Frontal cortex (tissue), 4 donors: ENCODE measurements at places on chromosomes 13 and 19.
A peak's percentile ranks its signal among the peaks of the same experiment; 100 is the strongest.

- no peak for DNase-seq
Observed at GRCh38 chr19:14933506-14933905, 7.8 kb upstream of the OR7C2 start.

DNA sequence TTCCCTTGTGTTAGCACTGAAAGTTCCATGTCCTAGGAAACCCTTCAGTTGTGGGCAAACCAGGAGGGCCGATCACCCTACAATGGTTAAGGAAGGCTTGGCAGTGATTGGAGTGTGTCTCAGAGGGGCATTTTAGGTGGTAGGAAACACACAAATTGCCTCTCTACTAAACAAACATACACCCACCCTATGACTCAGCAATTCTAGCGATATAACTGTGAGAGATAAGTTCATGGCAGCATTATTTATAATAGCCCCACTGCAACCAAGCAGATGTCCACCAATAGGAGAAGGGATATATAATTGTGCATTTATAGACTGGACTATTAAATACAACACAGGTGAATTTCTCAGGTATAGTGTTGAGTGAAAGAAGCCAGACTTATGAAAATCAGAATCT is 543.1 kb downstream of the UQCRFS1 start:
- no peak for DNase-seq

DNA sequence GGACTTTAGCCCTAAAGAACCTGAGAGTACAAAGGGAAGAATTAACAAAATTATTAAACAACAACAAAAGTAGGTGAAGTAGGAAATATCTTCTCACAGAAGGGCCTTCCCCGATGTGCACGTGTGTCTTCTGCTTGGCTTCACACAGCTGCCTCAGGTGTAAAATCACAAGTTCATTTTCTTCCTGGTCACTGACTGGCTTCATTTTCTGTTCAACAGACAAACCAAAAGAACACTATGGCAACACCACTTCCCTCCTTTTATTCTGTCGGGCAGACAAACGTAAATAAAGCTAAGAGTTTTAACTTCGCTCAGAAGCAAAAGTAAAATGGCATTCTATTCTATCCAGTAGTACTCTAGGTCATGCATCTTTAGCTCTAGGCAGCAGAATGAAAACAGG is 140.9 kb downstream of the TBC1D4 start:
- DNase-seq = no peak

- DNase-seq = no peak
Observed at GRCh38 chr19:49468199-49468598, 5.8 kb upstream of the FLT3LG start.

DNA sequence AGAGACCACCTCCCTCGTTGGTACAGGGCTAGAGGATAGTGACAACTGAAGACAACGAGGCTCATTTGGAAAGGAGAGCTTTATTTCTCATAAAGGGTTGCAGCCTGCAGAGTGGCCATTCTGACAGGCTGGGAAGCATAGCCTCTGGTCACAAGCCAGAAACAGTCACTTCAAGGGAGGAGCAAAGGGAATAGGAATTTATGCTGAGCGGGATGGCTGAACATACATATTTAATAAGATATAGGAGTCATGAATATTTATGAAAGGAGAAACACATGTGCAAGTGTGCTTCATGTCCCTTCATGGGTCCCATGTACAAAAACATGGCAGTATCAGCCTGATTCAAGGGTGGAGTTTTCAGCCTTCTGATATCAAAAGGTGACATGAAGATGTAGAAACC is 27.1 kb upstream of the URI1 start:
- DNase-seq = no peak

GRCh38 chr19:8612807-8613171 is 2.3 kb upstream of the ADAMTS10 start:
- peak; percentile 8 for DNase-seq

DNA sequence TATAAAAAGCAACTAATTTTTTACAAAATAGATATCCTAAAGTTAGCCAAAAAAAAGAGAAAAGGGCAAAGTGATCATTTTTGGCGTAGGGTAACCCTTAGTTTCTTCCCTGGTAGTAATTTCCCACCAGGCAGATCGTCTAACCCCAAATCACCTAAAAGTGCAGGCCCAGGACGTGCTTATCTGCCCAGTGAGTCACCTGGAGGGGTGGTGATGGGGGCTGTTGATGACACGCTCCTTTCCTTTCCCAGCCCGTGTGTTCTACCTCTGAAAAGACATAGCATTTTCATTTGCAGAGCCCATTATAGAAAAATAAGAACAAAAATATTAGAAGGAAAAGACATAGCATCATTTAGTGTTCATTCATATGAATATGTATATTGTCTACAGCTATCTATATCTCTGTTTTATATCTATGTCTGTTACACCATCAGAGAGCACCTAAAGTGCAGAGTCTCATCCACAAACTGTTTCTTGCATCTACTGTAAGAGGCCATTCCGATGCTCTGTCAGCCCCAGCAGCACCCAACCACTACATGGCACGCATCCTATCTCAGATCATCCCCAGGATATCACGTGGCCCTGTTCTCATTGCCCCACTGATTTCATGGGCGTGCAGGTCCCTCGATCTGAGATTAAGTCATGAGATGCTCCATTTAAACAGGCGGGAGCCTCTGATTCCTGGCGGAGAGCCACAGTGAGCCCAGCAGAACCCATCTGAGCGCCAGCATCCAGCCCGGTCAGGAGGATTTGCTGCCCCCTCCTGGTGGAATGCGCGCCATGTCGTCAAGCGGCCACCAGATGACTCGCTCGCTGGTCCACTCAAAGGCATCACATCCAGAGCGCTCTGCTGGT is 8.5 kb upstream of the LILRB3 start:
- peak; percentile 73 for DNase-seq

DNA sequence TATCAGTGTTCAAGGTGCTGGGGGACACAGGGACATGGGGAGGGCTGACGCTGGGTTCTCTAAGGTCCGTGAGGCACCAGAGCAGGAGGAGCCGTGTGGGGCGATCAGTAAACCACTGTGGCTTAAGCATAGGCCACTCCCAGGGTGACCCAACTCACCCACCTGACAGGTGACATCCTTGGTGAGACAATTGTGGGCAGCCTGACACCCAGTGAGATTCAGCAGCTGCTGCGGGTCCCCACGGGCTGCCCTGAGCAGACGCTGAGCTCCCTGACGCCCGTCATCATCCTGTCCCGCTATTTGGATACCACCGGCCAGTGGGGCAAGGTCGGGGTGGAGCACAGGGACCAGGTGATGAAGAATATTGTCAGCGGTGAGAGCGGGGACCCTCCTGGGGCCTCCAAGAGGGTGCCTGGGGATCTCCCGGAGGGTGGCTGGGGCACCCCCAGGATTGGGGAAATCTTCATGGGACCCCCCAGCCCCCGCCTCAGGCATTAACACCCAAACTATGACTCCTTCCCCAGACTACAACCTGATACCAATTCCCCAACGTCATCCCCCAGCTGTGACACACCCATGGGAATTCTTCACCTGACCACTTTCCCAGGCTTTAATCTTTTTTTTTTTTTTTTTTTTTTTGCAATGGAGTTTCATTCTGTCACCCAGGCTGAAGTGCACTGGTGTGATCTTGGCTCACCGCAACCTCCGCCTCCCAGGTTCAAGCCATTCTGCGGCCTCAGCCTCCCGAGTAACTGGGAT is 33.3 kb upstream of the SHFL start:
- DNase-seq = no peak

- no peak for DNase-seq
Observed at GRCh38 chr13:53151336-53152056, 122.9 kb downstream of the OLFM4 start.

DNA sequence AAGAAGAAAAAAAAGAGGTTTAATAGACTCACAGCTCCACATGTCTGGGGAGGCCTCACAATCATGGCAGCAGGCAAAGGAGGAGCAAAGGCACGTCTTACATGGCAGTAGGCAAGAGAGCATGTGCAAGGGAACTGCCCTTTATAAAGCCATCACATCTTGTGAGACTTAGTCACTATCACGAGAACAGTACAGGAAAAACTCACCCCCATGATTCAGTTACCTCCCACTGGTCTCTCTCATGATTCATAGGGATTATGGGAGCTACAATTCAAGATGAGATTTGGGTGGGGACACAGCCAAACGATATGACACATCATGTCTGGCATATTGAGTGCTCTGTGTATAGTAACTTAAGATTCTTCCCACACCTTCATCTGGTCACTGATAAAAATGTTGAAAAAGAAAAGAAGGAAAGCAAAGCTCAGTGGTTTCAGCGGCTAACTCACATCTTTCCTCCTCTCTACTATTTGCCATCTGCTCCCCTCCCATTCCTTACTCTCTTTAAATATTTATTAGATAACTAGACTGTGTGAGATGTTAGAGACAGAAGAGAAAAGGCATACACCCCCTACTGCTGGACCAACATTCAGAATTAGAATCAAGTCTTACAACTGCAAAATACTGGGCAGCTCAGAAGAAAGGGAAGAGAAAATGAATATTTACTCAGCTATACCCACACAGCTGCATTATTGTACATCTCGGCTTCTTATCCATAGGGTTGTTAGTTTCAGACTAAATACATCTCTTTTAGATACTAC is 60.1 kb upstream of the AKAP11 start:
- DNase-seq = no peak

DNA sequence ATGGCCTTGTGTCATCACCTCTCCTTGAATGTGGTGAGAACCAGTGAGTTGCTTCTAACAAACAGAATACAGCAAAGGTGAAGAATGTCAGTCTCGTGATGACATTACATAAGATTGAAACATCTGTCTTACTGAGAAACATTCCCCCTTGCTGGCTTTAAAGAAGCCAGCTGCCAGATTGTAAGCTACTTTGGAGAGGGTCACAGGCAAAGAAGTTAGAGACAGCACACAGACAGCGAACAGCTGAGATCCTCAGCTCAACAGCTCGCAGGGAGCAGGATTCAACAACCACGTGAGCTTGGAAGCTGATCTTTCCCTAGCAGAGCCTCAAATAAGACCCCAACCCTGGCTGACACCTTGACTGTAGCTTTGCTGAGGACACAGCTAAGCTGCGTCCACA is 367.9 kb downstream of the LIG4 start:
- no peak for DNase-seq

GRCh38 chr13:46392967-46393366 is 5.9 kb upstream of the RUBCNL start:
- DNase-seq = no peak

DNA sequence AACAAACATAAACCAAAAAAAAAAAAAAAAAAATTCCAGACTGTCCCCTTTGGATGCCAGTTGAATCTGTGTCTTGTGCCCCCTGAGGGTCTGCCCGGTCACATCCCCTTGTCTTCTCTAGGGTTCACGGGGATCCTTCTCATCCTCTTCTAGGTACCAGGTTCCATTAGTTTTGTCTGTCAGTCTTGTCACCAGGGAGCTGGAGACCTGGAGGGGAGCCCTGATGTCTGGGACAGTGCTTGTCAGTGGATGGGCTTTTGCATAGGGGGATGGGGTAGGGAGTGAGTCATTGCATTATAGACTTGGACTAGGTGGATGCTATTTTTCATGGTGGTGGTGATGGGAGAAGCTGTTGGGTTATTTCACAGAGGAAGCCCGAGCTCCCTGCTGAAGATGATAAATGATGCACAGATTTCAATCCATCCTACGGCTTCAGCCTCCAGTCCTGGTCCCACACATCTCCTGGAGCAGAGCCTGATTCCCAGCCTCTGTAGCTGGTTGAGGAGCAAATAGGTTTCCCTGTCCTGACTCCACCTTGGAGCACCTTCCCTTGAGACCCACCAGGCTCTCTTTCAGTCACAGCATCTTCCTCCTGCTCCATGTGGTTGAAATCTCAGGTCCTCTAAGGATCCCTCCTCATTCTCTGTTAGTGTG is 26.0 kb downstream of the WTIP start:
- DNase-seq = no peak

GRCh38 chr13:101447852-101448251 is 4.6 kb upstream of the ITGBL1 start:
- DNase-seq = no peak

DNA sequence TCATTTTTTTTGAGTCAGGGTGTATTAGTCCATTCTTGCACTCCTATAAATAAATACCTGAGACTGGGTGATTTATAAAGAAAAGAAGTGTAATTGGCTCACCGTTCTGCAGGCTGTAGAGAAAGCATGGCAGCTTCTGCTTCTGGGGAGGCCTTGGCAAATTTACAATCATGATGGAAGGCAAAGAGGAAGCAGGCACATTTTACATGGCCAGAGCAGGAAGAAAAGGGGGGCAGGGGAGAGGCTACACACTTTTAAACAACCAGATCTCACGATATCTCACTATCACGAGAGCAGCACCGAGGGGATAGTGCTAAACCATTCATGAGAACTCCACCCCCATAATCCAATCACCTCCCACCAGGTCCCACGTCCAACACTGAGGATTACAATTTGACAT is 44.5 kb upstream of the MIR17HG start:
- DNase-seq = no peak

DNA sequence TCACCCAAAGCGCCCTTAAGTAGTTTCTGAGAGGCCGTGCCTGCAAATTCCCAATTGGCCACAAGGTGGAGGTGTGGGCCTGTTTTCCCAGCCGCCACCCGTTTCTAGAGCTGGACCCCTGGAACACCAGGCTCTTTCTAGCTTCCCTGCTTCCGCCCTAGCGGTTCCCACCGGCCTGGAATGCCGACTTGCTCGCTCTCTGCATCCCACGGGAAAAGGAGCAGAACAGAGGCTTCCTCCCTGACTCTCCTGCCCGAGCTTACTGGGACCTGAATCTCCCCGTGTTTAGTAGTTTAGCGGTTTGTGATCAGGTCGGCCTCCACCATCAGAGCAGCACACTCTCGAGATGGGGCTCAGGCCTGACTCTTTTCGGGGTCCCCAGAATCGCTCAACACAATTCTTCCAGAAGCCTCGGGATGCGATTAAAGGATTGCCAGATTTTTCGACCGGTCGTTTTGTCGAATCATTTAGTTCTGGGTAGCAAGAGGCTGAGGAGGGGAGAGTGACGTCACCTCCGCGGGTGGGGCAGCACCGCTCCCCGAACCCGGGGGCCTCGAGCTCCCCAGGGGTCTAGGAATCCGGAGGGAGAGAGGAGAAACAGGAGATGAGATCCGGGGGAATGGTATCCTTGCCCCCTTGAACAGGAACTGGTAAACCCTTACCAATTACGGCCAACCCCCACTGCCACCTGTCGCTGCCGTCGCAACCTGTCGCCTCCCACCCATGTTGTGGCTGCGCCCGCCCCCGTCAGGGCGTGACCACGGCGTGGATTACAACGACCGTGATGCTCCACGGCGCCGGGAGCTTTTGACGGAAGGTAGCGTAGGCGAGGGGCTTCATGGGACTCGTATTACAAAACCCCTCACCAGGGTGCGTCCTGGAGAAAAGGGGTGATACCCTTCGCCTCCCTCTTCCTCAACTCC is 8.0 kb downstream of the NAPSA start:
- no peak for DNase-seq

DNA sequence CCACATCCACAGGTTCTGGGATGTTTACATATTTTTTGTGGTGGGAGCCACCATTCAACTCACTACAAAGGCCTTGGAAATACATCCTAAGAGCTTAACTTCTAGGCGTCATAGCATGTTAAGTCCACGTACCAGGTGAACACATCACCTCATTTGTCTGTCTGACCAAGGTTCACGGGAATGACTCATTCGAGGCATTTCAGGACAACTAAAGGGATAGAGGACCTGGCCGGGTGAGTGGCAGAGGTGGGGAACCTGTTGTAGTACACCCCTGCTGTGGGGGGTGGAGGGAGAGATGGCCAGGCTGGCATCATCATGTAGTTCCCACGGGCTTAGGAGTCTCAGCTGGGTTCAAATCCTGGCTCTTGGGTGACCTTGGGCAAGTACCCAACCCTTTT is 51.5 kb downstream of the BICRA start:
- no peak for DNase-seq
